Peyer's patch (tissue), 4 donors: ENCODE measurements at places on chromosomes 3 and 15. TPM values are rescaled to one million over a fixed set of nuclear protein-coding genes. Genes with fewer than 3 reads are reported as not detected.

Gene ESYT3
- 0.66 TPM for total RNA-seq

Gene NAALADL2
- total RNA-seq, result 34.7 TPM

Gene ADGRG7
- 124 TPM for total RNA-seq

Gene C3orf85
- 6.6 TPM for total RNA-seq

- peak; percentile 77 for DNase-seq
Observed at GRCh38 chr3:197599089-197599765, 43.5 kb upstream of the BDH1 start.

DNA sequence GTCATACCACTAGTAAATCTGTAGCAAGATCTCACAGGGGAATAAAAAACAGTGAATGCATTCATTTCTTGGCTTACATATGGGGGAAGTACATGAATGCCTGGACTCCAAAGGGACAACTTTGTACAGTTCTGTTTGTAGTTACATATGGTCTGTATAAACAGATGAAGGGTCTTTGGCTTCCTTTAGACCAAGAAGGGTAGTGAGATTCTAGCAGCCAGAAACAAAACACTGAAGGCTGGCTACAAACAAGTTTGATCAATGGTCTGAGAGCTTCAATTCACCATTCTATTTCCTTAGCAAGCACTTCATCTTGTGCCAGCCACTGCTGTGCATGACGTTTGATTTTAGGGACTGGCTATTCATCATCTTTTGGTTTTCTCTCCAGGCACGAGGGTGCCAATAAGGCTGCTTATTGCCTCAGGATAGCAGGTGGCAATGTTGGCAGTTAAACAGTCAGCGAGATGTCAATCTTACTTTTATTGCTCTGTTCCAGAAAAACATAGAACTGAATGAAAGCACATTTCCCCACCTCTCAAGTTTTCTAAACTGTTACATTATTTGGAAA lies 313.7 kb upstream of the COL8A1 start:
- no peak for DNase-seq
